Putamen (tissue), 1 donor: ENCODE measurements at places on chromosomes 1 and 21.

GRCh38 chr1:42328047-42328625 is 6.9 kb downstream of the FOXJ3 start:
- DNase-seq: no peak

DNA sequence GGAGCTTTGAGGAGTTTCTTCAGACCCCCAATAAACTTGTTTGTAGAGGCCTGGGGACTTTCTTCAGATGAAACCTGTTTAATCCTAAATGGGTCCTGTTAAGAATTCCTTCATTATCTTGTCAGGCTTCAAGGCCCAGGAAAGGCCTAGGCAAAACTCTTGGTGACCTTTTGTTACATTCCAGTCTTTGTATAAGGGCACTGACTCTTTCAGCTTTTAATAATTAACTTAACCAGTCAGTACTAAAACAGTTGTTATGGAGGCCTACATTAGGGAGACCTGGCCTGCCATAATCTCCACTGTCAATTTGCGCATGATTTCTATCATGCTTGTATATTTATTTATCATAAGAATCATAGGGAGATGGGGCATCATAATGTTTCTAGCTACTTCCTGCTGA is 110.2 kb downstream of the FCRL5 start:
- no peak for DNase-seq

DNA sequence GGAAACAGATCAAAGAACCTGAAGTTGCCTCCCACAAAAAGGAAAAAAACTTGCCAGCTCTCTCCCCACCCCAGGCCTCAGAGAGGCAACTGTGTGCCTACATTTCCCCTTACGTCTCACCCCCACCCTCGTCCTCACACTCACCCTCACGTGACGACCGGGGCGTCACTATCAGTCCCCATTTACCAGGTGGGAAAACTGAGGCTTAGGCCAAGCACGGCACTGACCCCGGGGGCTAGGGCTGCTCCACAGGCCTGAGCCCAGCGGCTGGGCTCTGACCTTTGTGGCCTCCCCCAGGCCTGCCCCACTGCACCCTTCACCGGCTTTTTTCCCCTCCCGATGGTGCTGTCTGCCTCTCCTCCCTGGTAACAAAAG is 51.5 kb upstream of the RUNX3 start:
- no peak for DNase-seq

DNA sequence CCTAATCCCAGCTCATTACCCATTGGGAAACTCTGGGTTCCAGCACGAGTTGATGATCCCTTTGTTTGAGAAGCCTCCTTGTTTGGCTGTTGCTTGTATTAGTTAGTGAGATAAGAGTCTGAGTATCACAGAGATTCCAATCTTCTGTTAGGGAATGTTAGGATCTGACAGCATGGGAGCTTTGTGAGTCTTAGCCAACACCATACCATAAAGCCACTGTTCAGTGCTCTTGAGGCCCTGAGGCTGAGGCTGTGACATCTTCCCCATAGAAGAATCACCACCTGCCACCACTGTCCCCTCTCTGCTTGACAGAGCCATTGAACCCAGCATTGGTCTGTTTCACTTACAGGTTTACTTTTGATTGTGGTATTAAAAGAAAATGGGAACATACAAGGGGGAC is 29.3 kb upstream of the NFASC start:
- no peak for DNase-seq

- DNase-seq: no peak
These were observed 871 bp downstream of the PLA2G2F start for GRCh38 chr1:20139776-20140612.

DNA sequence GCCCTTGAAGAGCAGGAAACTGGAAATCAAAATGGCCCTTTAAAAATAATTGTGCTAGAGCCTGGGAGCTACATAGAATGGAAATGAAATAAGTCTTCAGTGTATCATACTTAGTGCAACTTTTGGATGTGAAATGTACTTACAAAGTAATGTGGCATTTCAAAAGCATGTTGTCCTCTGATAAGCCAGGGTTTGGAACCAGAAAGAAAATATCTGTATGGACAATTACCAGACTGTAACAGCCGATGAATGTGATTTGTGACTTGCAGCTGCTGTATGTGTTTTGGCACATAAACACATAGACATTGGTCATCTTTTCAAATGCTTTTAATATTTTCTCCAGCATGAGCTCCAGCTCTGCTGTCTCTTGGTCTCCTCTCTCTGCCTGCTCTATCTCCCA is 546.4 kb downstream of the OMA1 start:
- no peak for DNase-seq

DNA sequence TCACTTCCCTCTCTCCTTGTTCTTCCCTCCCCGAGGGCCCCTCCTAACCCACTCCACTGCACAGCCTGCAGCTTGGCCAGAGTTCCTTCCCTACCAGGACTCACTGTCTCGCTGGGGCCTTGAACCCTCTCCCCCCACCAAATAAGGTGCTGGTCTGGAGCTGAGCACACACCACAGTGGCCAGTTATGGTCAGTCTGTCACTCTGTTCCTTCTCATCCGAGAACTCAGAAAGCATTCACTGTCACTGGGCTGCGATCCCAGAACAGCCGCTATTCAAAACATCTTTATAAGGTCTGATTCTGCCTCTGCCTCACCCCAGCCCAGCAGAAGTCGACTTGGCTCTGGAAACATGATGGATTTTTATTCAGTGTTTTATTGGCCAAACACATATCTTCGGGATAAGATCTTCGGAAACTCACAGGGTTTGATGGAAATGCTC is 19.8 kb upstream of the LBR start:
- peak; percentile 58 for DNase-seq

GRCh38 chr1:42096554-42096953 is 56.7 kb upstream of the GUCA2B start:
- no peak for DNase-seq

DNA sequence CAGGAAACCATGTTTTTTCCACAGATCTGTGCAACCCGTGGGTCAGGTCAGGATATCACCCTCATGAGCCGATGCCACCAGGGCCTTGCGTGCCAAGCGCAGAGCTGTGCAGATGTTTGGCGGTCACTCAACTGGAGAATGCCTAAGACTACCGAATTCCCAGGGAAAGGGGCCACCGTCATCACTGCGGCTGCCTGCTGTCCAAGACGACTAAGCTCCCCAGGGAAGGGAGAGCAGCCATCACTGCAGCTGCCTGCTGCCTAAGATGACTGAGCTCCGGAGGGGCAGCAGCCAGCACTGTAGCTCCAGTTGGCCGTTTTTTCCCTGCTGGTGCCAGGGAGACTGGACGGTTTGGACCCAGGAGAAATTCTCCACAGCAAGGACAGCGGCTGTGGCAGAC is 31.1 kb downstream of the AKT3 start:
- DNase-seq: no peak
